ENCODE measurements at places on chromosomes 12 and 14.

DNA sequence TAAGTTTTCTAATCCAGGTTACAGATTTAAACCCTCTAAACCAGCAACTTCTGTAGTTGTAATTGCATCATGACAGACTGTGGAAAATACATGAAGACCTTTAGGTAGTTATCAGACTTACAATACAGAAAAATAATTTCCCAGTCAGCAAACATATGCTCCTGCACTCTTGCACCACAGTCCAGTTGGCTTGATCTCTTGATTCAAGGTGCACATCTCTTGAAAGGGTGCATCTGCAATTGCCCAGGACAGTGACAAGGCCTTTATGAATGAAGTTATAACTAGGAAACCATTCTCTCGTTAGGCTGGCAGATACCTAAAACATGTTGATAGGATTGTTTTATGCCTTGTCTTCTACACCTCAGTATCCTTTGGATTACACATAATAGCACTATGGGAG is 7.6 kb downstream of the PIWIL1 start:
- no peak for DNase-seq

DNA sequence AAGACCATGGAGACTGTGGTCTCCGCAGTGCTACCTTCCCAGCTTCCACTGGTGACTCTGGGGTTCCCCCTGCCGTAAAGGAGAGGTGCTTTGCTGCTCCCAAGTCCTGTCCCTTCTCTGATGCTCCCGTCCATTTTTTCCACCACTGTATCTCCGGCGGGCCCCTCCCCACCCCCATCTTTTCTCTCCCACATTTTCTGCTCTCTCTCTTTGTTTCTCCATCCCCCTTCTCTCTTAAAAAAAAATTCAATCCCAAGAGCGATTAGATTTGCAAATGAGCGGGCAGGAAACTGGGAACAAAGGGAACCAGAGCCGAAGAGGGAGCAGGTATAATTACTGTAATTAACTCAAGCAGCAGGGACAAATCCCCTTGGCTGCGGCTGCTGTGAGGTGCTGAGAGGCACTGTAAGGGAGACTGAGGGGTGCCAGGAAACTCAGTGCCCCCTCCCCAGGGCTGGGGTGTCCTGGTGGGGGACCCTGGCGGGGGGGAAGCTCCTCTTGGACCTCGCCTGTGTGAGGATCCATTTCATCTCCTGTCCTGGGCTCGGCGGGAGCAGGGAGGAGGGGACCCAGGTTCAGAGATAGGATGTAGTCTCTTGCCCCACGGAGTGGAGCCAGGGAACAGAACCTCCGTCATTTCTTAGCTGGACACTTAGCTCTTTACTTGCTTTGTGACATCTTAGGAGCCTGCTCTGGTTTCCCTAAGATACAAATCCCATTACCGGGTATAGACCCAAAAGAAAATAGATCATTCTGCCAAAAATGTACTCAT is 140.4 kb upstream of the NRXN3 start:
- DNase-seq = no peak

- no peak for DNase-seq
Measured at GRCh38 chr12:13230500-13230899, 34.0 kb downstream of the EMP1 start.

GRCh38 chr14:33240466-33240865 is 301.8 kb downstream of the NPAS3 start:
- no peak for DNase-seq

DNA sequence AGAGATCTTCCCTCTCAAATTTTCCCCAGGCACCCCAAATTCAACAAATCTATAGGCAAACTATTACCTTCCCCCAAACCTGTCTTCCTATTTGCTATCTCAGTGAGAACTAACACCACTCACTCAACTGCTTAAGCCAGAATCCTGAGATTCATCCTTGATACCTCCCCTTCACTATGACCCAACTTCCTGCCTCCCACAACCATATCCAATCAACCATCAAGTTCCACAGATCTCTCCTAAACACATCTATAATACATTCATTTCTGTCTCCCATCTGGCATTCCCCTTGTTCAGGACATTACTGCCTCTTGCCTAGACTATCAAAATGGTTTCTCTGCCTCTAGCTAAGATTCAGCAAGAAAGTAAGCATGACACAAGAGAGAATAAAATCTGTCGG is 21.3 kb downstream of the YAF2 start:
- DNase-seq = no peak

Measured in GM12878 (cell line).